T-cell (primary cell): ENCODE measurements at places on chromosomes 13 and 19.
A peak's percentile ranks its signal among the peaks of the same experiment; 100 is the strongest.

GRCh38 chr19:57037556-57037955 is 82.2 kb upstream of the USP29 start:
- no peak for DNase-seq
- no peaks in the 10 kb centered on the region for H3K4me1 ChIP-seq
- H3K4me3 ChIP-seq, result no peak overlapping the region
- no peaks in the 10 kb centered on the region for H3K36me3 ChIP-seq

GRCh38 chr13:36366031-36366430 is 19.8 kb upstream of the SPART start:
- H3K4me3 ChIP-seq, result no peak overlapping the region
- no peaks in the 10 kb centered on the region for H3K36me3 ChIP-seq
- H3K27ac ChIP-seq, result no peak overlapping the region
- H3K27me3 ChIP-seq, result peaks cover 2% of the 10 kb centered on the region
- H3K4me1 ChIP-seq, result no peaks in the 10 kb centered on the region

GRCh38 chr13:20924758-20925394 is 22.3 kb upstream of the XPO4 start:
- no peak overlapping the region for H3K27ac ChIP-seq
- no peak overlapping the region for H3K4me3 ChIP-seq
- peak; percentile 59 for DNase-seq
- H3K36me3 ChIP-seq, result no peaks in the 10 kb centered on the region
- no peaks in the 10 kb centered on the region for H3K4me1 ChIP-seq
- H3K27me3 ChIP-seq, result no peaks in the 10 kb centered on the region

DNA sequence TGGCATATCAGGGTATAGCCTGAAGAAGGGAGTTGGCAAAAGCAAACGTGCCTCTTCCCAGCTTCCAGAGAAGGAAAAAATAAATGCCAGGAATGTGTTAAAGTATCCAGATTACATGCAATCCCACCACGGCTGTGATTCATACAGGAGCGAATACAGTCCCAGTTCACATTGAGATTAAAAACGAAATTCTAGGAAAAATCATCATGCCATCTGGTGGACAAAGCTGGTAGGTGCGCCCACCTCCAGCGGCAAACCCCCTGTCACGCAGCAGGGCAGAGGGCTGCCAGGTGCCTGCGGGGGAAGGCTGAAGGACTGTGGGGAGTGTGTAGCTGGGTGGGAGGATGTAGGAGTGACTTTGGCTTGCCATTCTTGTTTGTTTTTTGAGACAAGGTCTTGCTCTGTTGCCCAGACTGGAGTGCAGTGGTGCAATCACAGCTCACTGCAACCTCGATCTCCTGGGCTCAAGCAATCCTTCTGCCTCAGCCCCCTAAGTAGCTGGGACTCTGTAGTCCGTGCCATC is 6.4 kb upstream of the DMWD start:
- peak; percentile 62 for DNase-seq
- H3K4me3 ChIP-seq, result no peak overlapping the region
- H3K27ac ChIP-seq, result no peak overlapping the region
- no peaks in the 10 kb centered on the region for H3K36me3 ChIP-seq
- no peaks in the 10 kb centered on the region for H3K4me1 ChIP-seq

DNA sequence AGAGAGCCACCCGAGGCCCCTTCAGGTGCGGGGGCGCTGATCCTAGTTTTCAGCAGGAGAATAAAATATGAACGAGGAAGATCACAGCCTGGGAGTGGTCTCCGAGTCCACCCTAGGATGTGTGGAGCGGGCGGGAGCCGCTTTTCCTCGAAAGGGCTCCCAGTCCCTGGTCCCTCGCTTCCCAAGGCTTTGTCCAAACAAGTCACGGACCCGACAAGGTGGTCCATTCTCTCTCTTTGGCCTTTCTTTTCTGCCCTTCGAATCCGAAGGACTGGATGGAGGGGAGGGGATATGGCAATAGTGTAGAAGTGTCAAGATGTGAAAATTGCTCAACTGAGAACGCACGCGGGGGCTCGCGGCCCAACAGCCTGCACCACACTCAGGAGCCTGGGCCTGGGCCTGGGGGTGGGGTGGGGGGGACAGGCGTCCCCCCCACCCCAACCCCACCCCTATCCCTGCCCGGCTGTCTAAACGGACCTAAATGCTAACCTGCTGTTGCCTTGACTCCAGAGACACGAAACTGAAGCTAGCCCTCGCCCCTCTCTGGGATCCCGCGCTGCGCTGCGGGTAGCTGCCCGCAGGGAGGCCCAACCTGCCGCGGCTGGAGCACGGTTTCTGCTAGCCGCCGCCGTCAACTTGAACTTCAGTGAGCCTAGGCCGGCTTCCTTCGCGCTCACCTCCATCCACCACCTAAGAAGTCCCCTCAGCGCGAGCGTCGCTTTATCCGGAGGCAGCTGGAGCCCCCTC is 7.1 kb downstream of the ZIC2 start:
- DNase-seq, result no peak
- no peak overlapping the region for H3K27ac ChIP-seq
- no peaks in the 10 kb centered on the region for H3K36me3 ChIP-seq
- H3K27me3 ChIP-seq, result peaks cover 20% of the 10 kb centered on the region
- H3K4me1 ChIP-seq, result peaks cover 11% of the 10 kb centered on the region

DNA sequence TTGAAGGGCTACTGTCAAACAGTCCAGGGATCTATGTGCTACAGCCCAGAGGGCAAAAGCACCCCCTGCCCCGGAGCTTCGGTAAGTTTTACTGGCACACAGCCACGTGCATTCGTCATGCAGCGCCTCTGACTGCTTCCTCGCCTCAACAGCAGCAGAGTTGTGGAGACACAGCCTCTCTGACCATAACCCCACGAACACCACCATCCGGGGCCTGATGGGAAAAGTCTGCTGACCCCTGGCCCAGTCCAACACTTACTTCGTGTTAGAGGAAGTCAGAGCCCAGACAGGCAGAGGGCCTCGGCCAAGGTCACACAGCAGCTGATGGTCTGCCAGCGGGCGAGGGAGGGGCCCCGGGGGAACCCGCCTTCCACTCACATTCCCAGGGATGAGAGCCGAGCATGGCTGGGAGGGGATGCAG is 5.1 kb downstream of the CBARP start:
- H3K4me1 ChIP-seq, result no peaks in the 10 kb centered on the region
- no peaks in the 10 kb centered on the region for H3K36me3 ChIP-seq
- H3K27ac ChIP-seq, result no peak overlapping the region

DNA sequence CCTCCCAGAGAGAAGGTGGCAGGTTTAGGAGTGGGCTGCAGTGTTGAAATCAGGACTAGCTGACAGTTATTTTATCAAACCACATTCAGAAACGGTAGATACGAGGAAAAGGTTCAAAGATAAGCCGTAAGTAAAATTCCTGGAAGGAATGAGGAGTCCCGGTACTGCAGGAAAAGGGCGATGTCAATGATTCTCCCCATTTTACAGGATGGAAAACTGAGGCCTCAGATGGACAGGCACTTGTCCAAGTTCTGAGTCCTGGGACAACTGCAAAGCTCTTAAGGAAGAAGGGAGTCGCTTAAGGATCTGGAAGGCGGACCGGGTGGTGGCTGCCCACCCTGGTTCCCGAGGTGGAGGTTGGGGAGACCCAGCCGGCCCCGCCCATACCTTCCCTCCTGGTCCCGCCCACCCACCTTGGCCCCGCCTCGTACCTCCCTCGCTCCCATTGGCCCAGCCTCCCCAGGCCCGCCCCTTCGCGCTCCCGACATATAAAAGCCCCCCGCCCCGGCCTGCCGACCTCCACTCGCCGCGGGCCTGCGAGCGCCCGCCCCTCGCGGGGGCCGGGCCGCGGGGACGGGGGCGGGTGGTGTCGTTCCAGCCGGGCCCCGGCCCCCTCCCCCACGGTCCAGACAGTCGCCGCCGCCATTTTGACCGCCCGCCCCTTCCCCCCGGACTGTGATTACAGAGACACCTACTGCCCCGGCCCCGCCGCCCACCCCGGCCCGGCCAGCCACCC is 603 bp downstream of the RFX1 start:
- H3K4me1 ChIP-seq, result peaks cover 23% of the 10 kb centered on the region
- no peaks in the 10 kb centered on the region for H3K27me3 ChIP-seq
- no peak overlapping the region for H3K4me3 ChIP-seq
- no peaks in the 10 kb centered on the region for H3K36me3 ChIP-seq

DNA sequence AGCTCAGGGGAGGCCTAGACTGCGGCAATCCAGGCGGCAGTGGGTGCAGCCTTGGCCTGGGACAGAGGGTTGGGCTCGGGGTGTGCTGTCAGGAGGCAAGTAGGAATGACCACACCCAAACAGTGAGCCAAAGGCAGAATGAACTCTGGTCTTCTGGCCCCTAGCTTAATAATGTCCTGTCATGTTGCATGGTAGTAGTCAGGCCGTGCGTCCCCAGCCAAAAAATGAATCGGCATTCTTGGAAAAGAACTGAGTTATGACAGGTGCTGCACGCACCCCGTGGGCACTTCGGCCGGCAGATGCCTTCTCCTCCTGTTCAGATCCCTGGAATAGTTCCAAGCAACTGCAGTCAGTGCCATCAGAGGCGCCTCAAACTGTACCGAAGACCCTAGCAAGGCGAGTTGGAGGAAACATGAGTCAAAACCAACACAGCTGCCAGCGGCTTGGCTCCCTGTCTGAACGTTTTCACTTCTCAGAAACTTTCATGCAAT is 55.9 kb downstream of the ATP7B start:
- no peak for DNase-seq
- no peaks in the 10 kb centered on the region for H3K27me3 ChIP-seq
- no peaks in the 10 kb centered on the region for H3K36me3 ChIP-seq
- no peak overlapping the region for H3K4me3 ChIP-seq
- H3K27ac ChIP-seq, result no peak overlapping the region

GRCh38 chr13:99335603-99336002 is 28.4 kb upstream of the GPR183 start:
- H3K4me3 ChIP-seq, result no peak overlapping the region
- H3K4me1 ChIP-seq, result peaks cover 24% of the 10 kb centered on the region
- H3K36me3 ChIP-seq, result peaks cover 8% of the 10 kb centered on the region
- H3K27me3 ChIP-seq, result no peaks in the 10 kb centered on the region

DNA sequence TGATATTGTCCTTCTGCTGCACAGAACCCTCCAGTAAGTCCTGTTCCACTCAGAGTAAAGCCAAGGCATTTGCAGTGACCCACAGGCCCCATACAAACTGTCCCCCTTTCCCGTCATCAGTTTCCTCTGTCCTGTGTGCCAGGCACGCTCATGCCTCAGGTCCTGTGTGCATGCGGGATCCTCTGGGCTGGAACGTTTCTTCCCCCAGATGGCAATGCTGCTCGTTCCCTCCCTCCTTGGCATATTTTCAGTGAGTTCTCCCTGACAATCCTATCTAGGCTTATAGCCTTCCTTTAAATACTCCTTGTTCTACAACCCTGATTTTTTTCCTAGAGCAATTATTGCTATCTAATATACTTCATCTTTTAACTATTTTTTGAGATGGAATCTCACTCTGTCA is 5.7 kb downstream of the OPA3 start:
- H3K27me3 ChIP-seq, result no peaks in the 10 kb centered on the region
- H3K4me1 ChIP-seq, result peaks cover 8% of the 10 kb centered on the region
- H3K36me3 ChIP-seq, result no peaks in the 10 kb centered on the region

GRCh38 chr19:13461536-13461935 is 44.7 kb downstream of the CACNA1A start:
- no peaks in the 10 kb centered on the region for H3K36me3 ChIP-seq
- no peaks in the 10 kb centered on the region for H3K4me1 ChIP-seq
- no peak overlapping the region for H3K4me3 ChIP-seq

GRCh38 chr13:52925775-52926285 is 77.4 kb upstream of the PCDH8 start:
- no peaks in the 10 kb centered on the region for H3K36me3 ChIP-seq
- no peak overlapping the region for H3K4me3 ChIP-seq
- no peak for DNase-seq
- H3K4me1 ChIP-seq, result no peaks in the 10 kb centered on the region

- H3K36me3 ChIP-seq, result no peaks in the 10 kb centered on the region
- no peak overlapping the region for H3K4me3 ChIP-seq
- DNase-seq, result no peak
- no peaks in the 10 kb centered on the region for H3K4me1 ChIP-seq
- H3K27me3 ChIP-seq, result no peaks in the 10 kb centered on the region
Observed at GRCh38 chr13:60572003-60572798, 175.2 kb downstream of the TDRD3 start.

DNA sequence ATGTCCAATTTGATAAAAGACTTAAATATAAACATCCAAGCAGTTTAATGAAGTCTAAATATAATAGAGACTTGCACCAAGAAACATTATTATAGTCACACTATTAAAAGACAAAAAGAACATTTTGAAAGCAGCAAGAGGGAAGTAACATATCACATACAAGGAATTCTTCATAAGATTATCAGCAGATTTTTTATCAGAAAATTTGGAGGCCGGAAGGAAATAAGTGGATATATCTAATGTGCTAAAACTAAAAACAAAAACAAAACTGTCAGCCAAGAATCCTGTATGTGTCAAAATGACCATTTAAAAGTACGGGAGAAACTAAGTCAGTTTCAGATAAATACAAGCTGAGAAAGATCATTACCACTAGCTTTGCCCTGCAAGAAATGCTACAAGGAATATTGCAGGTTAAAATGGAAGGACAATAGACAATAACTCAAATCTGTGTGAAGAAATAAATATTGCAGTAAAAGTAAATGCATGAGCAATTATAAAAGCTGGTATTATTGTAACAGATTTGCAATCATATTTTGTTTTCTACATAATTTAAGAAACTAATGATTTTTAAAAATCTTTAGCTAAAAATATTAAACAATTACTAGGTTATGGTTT is 1665.9 kb upstream of the PCDH20 start:
- H3K4me1 ChIP-seq, result no peaks in the 10 kb centered on the region
- no peak for DNase-seq
- H3K27me3 ChIP-seq, result no peaks in the 10 kb centered on the region
- H3K36me3 ChIP-seq, result no peaks in the 10 kb centered on the region

- no peaks in the 10 kb centered on the region for H3K27me3 ChIP-seq
- H3K36me3 ChIP-seq, result no peaks in the 10 kb centered on the region
- no peak overlapping the region for H3K27ac ChIP-seq
- DNase-seq, result no peak
- H3K4me1 ChIP-seq, result peaks cover 2% of the 10 kb centered on the region
Observed at GRCh38 chr13:28339419-28339818, 155.5 kb downstream of the FLT1 start.

DNA sequence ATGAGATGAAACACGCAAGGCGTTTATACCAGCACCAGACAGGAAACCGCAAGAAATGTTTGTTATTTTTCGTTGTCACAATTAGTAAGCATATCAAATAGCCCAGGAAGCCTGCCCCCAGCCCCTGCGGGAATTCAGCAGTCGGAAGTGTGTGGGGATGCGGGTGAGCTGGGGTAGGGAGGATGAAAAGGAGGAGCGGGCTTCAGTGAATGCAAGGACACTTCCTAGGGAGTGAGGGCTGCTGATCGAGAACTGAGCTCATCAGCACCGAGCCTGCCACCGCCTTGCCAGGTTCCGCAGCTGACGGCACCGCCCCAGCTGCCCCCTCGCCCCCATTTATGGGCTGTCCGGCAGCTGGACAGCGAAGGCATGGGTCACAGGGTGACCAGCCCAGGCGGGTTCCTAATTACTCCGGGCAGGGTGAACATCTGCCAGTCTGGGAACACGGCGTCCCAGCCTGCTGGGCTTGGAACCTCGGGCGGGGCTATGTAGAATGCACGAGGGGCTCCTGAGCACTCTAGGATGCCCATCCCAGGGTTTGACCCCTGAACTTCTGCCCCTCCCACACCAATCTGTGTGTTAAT is 1.6 kb upstream of the BEST2 start:
- H3K36me3 ChIP-seq, result peaks cover 28% of the 10 kb centered on the region
- H3K4me3 ChIP-seq, result no peak overlapping the region
- no peaks in the 10 kb centered on the region for H3K4me1 ChIP-seq
- DNase-seq, result no peak
- no peak overlapping the region for H3K27ac ChIP-seq

- H3K27me3 ChIP-seq, result peaks cover 22% of the 10 kb centered on the region
- no peak for DNase-seq
- no peaks in the 10 kb centered on the region for H3K36me3 ChIP-seq
- H3K27ac ChIP-seq, result no peak overlapping the region
- H3K4me3 ChIP-seq, result no peak overlapping the region
- H3K4me1 ChIP-seq, result no peaks in the 10 kb centered on the region
Observed at GRCh38 chr13:25602176-25602575, 230.4 kb downstream of the ATP8A2 start.
